Fibroblast of skin of left quadriceps (primary cell): ENCODE measurements at places on chromosomes 1 and 21.

DNA sequence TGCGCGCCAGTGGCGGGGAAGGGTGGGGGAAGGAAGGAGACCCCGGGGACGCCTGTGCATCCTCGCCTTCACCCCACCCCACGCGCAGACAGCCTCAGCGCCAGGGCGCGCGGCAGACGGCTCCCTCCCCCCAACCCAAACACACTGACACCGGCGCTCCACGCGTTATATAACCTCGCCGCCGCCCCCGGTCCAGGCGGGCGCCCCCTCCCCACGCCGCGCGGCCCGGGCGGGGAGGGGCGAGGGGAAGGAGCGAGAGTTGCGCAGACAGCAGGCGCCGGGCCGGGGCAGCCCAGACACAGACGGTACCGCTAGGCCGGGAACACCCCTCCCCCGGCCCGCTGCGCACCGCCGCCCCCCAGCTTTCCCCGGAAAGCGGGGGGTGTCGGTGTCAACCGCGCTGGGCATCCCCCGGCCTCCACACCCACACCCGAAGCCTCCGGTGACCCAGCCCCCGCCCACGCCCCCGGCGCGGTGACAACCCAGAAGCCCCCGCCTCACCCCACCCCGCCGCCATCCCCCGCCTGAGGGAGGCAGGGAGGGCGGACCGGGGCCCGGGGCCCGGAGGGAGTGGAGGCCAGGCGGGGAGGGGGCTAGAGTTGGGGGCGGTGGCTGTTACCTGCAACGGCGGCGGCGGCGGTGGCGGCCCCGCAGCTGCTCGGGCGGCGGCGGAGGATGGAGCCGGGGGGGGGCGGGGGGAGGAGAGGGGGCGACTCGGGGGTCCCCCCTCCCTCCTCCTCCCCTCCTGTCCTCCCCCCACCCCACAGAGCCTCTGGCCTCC lies 432 bp downstream of the AKT3 start:
- DNase-seq, result no peak

DNA sequence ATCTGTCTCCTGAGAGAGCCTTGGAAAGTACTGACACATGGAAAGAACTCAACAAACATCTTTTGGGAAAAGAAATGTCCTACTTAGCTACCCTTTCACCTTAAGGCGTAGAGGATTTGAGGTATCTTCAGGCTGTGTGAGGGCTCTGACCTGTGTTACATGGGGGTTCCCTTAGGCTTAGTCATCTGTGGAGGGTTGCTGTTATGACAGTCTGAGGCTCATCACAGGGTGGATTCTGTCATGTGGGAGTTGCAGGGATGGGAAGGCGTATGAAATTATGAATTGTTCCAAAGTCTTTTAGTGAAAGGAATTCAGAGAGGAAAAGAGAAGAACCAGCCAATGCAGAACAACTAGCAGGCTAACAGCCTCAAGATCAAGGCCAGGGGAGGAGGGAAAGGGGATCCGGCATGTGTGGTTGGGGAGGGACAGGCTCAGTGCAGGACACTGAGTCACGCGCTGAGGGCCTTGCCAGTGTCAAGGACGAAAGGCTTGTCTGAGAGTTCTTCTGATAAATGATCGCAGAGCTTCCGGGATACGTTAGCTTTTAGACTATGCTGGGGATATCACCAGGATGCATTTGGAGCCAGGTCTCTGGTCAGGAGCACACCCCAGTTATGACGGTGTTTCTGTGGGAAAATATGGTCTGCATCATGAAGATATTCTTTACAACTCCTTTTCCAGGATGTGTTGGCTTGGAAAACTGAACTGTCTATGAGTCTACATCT lies 24.6 kb upstream of the PLA2G2C start:
- DNase-seq, result no peak

DNA sequence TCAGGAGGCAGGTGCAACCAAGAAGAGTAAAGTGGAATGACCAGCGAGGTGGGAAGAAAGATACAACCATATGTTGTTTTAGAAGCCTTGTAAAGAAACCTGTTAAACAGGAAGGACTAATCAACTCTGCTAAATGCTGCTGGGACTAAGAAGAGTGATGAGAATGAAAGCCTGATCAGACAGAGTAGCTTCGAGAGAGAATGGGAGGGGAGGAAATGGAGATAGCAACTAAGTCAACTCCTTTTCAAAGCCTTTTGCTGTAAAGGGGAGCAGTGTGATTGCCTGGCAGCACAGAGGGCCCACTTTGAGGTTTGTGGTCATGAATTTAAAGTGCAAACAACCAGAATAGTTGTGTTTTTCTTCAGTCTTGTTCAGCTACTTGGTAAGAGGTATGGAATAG lies 31.4 kb downstream of the SLC30A7 start:
- DNase-seq, result no peak

DNA sequence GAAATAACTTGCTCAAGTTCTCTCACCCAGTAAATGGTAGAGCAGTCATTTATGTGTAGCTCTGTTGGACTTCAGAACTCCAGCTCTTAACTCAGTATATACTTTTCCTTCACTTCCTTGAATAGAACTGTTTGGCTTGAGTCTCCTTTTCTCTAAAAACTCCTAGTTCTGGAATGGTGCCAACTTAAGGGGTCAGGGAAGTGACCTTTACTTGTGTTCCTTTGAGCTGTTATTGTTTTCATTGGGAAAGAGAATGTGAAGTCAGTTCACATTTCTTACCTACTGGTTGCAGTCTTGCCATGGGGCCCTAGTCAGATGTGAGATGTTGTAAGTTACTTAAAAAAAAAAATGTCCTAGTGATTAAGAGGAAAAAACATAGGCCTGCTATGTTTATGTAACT lies 77.0 kb upstream of the MACF1 start:
- no peak for DNase-seq

- no peak for DNase-seq
Observed at GRCh38 chr1:232218955-232219865, 410.7 kb downstream of the SIPA1L2 start.

DNA sequence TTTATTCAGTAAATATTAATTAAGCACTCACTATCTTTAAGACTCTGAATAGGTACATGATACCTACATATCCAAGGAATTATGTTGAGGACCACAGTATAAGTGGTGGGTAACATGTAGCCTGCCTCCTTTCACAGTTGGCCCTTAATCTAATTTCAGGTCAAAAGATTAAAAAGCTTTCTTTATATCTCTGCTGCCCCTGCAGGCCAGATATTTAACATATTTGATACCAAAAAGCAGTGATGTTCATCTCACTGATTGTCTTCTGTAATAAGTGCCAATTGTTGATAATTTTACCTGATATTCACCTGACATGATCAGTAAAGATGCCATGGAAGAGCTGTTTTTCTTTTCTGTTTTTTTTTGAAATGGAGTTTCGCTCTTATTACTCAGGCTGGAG lies 36.5 kb downstream of the RLF start:
- no peak for DNase-seq

DNA sequence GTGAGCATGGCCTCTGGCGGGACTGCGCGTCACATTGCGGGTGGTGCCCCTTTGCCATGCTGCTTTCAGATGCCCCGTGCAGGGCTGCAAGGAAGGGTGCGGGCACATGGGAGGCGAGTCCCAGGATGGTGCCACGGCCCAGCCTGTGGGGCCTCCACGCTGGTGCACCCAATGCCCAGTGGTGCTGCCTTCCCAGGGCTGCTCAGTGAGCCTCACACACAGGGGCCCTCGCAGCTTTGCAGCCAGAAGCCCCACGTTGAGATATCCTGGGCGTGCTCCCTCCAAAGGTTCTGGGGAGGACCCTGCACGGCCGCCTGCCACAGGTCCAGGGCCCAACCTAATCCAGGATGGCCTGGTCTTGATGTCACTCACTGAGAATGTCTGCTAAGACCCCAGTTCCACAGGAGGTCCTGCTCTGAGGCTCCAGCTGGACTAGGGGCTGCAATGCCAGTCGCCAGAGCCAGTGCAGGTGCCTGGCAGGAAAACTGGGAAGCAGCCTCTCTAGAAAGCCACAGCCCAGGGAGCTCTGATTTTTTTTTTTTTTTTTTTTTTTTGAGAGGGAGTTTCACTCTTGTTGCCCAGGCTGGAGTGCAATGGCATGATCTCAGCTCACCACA lies 34.1 kb upstream of the PRSS38 start:
- DNase-seq, result no peak

- no peak for DNase-seq
Observed at GRCh38 chr1:48222501-48223242, at the start of gene SLC5A9. SLC5A9 (plus strand) TSS chr1:48222716; CDS start chr1:48222737, 21 bp downstream.

DNA sequence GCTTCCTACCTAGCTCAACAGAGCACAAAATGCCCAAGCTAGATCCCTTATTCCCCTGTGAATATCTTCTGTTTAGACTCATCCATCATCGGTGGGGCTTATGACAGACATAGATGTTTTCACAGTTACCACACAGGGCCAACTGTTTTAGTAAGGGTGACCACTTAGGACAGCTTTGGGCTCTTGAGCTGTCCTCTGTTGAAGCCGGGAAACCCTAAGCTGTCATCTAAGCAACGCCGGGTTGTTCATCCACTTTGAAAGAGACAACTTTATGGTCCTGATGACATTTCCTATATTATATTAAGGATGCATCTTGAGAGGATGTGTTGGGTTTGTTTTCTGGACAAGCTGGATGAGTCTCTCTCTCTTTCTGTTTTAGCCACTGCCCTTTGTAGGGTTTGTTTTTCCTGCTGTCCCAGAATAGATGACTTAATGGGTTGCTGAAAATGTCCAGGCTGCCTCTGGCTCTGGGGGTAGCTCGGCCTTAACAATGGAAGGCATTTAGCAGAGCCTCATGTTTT lies 110.5 kb upstream of the UBE2U start:
- no peak for DNase-seq

GRCh38 chr1:227546059-227546458 lies 17.3 kb upstream of the ZNF678 start:
- DNase-seq, result no peak
